NCI-H1417 treated with DMSO at 0.1 percent for 48 hours (cell line): ENCODE measurements at places on chromosomes 3 and 15.

- no peak for DNase-seq
These were observed 31.8 kb downstream of the RAB6B start for GRCh38 chr3:133863911-133864310.

GRCh38 chr3:71309342-71309741 is 274.2 kb downstream of the FOXP1 start:
- DNase-seq, result no peak

GRCh38 chr15:41603941-41604911 is 45.2 kb downstream of the TYRO3 start:
- no peak for DNase-seq

- DNase-seq, result no peak
These were observed 340.3 kb downstream of the SLC9A9 start for GRCh38 chr3:143507735-143508580.

DNA sequence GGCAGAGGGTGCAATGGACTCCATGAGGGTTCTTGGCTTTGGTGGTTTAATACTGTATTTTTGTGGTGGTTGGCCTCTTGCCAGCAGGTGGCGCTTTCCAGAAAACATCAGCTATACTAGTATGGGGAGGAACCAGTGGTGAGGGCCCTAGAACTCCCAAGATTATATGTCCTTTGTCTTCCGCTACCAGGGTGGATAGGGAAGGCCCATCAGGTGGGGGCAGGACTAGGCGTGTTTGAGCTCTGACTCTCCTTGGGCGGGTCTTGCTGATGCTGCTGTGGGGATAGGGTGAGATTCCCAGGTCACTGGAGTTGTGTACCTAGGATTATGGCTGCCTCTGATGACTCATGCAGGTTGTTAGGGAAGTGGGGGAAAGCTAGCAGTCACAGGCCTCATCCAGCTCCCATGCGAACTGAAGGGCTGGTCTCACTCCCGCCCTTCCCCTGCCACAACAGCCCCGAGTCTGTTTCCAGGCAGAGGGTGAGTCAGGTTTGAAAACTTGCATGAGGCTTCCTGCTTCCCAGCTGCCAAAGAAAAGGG is 357.7 kb downstream of the OTOL1 start:
- no peak for DNase-seq

DNA sequence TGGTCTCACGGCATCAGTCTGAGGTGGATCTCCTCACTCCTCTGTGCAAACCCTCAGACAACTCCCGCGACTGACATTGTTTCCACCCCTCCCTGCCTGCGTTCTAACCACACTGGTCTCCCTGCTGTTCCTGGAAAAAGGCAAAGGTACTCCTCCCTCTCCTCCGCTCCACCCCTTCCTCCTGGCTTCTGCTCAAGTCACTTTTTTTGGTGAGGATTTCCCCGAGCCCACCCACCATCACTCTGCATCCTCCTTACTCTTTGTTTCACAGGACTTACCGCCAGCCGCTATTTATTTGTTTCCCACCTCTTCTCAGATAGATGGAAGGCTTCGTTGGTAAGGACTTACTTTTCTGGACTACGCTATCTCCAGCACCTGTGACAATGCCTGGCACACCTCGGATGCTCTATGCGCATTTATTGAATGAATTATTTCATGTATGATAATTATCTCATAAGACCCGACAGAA is 25.6 kb downstream of the PRR23E start:
- DNase-seq, result no peak

DNA sequence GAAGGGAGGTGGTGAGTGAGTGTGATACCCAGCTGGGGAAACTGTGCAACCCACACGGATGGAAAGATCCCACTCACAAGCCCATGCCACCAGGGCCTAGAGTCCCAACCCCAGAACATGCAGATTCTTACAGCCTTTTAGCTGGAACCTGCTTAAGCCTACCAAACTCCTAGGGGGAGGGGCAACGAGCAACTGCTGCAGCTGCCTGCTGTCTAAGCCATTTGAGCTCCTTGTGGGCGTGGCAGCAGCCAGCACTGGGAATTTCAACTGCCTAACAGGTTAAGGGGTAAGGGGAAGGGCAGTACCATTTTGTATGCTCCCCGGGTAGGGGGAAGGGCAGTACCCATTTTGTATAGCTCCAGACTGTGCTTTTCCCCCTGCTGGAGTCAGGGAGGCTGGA is 673.2 kb upstream of the BCHE start:
- no peak for DNase-seq

DNA sequence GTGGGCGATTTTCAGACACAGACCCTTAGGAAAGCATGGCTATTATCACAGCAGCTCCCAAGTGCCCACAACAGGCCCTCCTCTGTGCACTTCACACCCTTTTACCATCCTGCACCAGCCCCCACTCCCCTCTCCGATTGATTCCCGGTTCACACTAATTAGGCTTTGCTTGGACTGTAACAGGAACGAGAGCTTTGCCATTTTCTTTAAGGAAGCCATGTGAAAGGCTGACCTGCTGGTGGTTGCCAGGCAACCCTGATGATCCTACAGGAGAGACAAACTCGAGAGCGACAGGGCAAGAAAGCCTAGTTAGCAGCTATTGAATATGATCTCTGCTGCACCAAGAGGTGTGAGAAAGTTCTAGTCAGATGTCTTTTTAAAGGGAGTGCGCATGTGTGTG is 28.2 kb upstream of the DET1 start:
- DNase-seq, result peak; percentile 58

DNA sequence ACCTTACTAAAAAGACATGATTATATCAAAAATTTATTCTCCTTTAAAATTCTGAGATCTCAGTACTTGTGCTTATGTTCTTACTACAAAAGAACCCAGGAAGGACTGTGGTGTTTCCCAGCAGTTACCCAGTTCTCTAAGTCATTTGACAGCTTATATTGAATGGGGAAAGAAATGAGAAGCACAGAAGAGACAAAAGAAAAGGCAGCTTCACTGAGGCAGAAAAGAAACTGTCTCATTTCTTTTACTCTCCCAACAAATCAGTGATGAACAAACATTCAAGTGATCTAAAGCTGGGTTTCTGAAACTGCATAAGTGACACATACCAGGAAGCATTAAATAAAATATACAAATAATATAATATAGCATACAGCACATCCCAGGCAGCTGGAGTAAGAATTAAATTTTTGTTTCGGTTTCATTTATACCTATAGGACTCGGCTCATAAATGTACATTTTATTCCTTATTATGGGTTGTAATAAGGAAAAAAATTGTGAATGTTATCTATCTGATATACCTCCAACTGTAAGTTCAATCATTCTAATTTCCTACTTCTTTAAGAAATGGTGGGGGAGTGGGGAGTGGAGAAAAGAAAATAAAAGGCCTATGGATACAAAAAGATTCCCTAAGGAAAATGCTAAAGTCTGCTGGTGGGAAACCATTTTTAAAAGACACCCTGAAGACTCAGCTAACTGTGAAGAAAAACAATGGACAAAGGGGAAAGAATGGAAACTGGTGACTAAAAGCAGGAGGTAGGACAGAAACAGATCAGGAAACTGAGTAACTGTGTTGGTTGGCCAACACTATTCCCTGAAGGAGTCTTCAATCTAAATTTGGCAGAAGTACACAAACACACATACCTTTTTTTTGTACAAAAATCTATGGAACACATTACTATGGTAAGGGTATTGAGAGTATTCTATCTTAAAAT is 156.8 kb downstream of the TBC1D5 start:
- DNase-seq, result no peak

DNA sequence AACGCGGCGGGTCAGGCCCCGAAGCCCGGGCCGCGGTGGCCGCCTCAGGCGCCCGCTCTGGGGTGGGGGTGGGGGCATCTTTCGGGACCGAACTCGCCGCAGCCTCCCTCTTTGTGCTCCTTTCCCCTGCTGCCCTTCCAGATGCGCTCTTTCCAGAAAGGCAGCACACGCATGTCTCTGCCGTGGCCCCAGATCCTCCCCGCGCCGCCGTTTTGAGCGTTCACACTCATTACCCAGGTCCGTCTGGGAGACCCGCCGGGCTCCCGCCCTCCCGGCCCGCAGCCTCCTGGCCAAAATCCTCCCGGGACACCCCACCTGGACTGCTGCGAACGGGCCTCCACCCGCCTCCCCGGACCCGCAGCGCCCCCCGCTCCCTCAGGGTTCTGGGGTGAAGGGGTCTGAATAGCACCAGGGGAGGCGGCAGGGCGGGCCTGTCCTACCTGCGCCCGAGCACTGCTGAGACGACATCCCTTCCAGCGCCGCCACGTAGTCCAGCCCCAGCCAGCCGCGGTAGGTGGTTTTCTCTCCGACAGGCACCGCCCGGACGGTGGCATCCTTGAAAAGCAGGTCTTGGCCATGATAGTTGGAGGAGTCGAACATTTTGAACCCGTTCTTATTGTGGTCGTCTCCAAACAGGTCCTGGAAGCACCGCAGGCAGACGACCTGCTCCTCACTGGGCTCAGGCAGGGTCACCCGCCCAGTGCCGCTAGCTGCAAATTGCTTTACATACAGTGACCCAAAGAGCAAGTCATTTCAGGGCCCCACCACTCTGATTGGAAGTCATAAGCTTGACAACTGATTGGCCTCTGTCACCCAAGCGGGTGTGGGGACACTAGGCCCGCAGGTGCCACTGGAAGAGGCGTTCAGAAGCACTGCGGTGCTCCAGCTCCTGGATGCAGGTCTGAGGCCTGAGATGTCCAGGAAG is 25.9 kb downstream of the MELTF start:
- DNase-seq, result peak; percentile 28

DNA sequence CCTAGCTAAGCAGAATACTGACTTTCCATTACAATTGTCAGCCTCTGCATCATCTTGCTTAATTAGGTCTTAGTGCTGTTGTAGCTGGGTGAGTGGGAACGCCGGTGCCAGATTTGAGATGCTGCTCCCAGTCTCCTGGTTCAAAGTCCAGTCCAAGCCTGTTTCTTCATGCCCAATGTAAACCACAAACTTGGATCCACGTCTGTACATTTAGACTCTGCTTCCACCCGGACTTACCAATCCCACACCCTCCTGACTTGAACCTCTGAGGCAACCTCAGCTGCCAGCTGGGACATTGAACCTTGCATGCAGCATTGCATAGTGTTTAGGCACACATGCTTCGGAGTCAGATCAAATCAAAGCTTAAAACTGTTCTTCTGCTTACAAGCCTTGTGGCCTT is 43.0 kb downstream of the BCL2L10 start:
- no peak for DNase-seq

DNA sequence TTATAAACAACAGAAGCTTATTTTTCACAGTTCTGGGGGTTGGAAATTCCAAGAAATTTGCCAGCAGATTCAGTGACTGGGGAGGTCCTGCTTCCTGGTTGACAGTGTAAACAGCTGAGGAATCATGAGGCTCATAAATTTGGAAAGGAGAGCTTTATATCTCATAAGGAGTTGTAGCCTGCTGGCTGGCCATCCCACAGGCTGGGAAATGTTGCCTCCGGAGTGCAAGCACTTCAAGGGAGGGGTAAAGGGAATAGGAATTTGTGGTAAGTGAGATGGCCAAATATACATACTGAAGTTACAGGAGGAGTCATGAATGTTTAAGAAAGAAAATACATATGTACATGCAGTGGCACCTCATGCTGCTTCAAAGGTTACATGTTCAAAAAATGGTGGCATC is 217.2 kb upstream of the CBLB start:
- DNase-seq, result no peak

GRCh38 chr3:182303169-182303568 is 490.1 kb upstream of the ATP11B start:
- DNase-seq, result no peak

GRCh38 chr3:11774296-11774877 is 72.3 kb downstream of the TAMM41 start:
- no peak for DNase-seq

- DNase-seq, result no peak
These were observed 581 bp downstream of the IP6K1 start for GRCh38 chr3:49785565-49786356.

DNA sequence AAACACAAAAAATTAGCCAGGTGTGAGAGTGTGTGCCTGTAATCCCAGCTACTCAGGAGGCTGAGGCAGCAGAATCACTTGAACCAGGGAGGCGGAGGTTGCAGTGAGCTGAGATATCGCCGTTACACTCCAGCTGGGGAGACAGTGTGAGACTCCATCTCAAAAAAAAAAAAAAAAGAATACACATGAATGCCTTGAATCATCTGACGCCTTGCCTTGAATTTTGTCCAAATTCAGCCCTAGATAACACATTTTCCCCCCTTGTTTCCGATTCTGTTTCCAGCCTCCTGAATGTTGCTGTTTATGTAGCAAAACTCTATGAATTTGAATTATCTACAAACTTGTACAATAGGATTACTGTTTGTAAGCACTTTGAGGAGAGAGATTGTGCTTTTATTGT is 98.7 kb upstream of the ARL6 start:
- no peak for DNase-seq

DNA sequence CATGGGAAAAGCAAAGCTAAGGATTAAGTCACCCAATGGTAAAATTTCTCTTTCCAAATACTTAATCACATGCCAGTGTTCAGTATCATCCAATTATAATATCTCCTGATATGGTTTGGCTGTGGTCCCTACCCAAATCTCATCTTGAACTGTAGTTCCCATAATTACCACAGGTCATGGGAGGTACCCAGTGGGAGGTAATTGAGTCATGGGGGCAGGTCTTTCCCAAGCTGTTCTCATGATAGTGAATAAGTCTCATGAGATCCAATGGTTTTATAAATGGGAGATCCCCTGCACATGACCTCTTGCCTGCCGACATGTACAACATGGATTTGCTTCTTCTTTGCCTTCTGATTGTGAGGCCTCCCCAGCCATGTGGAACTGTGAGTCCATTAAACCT is 26.1 kb upstream of the NMB start:
- DNase-seq, result no peak

- DNase-seq, result no peak
These were observed 13.6 kb downstream of the SATB1 start for GRCh38 chr3:18411541-18411940.

DNA sequence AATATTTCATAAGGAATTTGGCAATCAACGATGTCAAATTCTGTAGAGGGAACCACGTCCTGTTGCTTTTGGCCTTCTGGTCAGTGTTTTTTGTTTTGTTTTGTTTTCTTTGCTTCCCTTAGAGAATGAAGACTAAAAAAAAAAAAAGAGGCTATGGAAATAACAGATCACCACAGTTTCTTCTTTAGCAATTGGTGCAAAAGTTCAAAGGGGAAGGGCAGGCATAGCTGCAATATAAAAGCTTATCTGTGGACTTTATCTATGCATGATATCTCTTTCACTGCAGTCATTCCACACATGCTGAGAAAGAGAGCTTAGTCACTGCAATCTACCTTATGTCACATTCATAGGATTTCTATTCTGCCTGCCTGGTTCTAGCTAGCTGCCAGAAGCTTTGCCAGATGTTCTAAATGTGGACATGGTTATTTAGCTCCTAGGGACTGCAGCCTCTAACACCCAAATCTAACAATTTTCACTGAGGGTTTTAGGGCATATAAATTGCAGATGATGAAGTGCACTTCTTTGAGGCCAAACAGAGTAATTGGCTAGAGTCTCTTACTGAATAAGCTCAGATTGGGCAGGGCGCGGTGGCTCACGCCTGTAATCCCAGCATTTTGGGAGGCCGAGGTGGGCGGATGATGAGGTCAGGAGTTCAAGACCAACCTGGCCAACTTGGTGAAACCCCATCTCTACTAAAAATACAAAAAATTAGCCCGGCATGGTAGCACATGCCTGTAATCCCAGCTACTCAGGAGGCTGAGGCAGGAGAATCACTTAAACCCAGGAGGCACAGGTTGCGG is 637.2 kb downstream of the NTRK3 start:
- DNase-seq, result no peak

- DNase-seq, result no peak
These were observed 9.2 kb downstream of the ASB14 start for GRCh38 chr3:57283334-57283733.
